ENCODE measurements at places on chromosomes 4 and X.

DNA sequence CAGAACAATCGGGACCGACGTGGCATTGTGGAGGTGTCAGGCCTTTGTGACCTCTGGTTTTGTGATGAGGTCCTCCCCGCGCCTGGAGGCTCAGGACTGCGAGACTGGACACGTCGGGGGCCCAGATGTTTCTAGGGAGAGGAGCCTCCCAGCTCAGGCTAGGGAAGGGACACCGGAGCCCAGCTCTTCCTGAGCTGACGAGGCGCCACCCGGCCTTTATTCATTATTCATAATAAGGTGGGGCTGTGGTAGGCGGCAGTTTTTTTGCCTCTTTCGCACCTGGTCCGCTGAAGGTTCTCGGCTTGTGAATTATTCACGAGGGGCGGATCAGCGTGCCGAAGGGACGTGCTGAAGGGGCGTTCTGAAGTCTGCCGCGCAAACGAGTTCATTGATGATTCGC lies 2.3 kb upstream of the UBA1 start:
- DNase-seq: peak; percentile 30

- no peak for DNase-seq
Measured at GRCh38 chr4:107645604-107646003, 74.4 kb downstream of the PAPSS1 start.

DNA sequence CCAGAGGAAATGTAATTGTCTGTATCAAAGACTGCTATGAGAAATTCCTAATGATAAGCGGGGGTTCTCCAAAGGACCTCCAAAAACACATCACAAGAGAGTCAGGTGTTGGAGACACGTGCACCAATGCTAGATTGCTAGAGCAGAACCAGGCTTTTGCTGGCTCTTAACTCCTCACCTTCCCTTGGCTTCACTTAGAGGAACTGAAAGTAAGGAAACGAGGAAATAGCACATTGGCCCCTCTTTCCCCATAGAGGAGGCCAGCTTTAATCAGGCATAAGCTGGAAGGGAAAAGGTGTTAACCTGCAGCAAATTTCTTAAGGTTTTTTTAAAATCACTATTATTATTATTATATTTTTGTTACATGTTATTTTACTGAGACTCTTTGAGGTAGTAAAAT lies 13.6 kb downstream of the OTC start:
- DNase-seq: no peak

DNA sequence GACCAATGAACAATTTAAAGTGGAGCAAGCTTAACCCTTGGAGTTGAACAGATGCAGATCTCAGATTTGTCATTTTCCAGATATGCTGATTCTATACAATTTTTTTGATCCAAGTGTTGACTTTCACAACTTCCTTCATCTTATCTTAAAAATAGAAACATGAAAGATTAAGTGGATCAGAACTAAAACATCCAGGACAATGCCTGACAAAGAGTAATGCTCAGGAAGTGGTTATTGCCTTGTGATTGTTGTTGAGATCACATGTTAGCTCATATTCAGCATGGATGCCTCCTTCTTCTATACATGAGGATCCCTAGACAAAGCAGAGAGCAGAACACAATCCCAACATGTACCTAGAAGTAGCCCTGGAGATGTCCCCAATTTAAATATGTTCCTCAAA lies 160.9 kb downstream of the PPARGC1A start:
- no peak for DNase-seq

GRCh38 chr4:89338206-89338605 lies 30.6 kb upstream of the GPRIN3 start:
- no peak for DNase-seq

DNA sequence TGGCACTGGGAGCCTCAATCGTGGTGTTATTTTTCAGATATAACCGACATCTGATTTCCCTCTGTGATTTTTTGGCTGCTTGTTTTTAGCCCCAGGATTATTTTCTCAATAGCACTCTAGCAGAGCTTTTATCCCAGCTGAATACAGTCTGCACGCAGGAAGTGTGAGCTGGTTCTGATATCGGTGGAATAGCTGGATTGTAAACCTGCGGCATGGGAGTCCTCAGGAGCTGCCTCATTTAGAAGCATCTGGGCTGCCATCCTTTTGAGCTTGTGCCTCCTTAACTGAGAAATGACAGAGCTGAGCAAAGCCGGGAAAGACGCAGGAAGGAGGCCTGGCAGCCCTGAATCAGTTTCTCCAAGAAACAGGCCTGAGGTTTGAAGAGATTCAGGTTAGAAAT lies 28.4 kb upstream of the GRPEL1 start:
- DNase-seq: no peak

DNA sequence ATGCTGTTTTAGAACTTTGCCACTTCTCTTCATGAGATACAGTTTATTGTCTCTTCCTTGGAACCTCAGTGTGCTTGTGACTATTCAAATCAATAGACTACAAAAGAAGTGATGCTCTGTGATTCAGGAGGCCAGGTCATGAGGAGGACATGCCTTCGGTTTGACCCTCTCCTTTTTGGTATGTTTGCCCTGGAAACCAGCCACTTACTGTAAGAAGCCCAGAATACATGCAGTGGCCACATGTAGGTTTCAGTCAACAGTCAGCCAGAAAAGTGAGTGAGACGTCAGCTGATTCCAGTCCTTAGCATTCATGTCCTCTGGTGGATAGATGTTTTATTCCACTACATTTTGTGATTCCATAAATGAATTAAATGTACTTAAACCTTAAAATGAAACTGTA lies 328.7 kb downstream of the PCDH18 start:
- no peak for DNase-seq

GRCh38 chr4:7066493-7066892 lies 1.4 kb downstream of the GRPEL1 start:
- DNase-seq: no peak

DNA sequence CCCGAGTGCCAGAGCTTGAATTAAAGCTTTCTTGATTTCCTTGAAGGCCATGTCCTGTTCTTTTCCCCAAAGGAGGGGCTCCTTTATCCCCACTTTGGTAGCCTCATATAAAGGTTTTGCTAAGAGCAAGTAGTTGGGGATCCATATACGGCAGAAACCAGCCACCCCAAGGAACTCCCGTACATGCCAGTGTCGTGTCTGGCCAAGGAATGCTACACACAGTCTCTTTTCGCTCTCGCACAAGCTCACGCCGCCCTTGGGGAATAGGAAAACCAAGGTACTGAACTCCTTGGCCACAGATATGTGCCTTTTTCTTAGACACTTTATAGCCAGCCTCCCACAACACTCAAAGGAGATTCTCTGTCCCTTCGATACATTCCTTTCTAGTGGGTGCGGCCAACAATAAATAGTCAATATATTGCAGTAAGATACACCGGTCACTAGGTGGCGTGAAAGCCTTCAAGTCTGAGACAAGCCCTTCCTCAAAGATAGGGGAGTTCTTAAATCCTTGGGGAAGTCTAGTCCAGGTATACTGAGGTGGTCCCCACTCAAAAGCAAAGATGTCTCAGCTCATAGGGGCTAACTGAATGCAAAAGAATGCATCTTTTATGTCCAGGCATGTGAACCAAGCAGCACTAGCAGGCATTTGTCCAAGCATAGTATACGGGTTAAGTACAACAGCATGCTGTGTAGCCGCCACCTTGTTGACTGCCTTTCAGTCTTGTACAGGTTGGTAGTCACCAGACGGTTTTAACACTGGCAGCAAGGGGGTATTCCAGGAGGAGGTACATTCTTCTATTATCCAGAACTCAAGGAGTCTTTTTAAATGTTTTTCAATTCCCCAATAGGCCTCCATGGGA lies 57.8 kb upstream of the XAGE1B start:
- DNase-seq: no peak

GRCh38 chr4:83107631-83108030 lies 6.9 kb downstream of the PLAC8 start:
- DNase-seq: peak; percentile 22

DNA sequence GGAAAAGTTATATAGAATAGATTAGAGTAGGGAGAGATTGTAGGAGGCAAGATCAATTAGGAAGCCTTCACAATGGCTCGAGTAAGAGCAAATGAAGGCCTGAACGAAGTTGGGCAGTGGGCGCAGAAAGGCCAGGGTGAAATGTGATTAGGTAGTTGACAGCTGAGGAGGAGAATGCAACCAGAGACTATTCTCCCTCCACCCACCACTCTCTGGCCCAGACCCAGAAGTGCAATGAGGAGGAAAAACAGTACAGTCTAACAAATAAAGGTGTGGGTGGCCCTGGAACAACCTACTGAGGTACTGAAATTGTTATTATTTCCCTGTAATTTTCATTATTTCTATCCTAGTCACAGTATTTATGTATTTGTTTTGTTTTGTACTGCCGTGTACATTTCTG lies 176.7 kb downstream of the SLC39A8 start:
- DNase-seq: no peak

GRCh38 chrX:6770936-6771335 lies 236.0 kb upstream of the VCX3A start:
- no peak for DNase-seq

DNA sequence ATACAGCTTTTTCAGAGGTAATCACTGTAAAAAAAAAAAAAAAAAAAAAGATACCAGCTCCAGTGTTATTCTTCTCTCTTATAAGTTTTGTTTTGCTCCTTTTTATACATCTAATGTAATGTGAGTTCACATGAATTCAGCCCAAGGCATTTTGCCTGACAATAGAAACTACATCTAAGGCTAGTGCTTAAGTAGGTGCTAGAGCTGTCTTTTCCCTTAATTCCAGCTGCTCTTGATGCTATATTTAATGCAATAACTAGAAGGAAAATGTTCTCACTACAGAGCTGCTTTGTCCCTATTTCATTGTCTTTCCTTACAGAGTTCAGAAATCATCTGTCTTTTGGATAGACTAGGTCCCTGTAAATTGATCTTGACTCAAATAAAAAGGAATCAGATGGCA lies 150.1 kb downstream of the NAA11 start:
- DNase-seq: no peak

GRCh38 chr4:10086506-10087120 lies 30.0 kb downstream of the WDR1 start:
- no peak for DNase-seq

GRCh38 chr4:154277172-154277571 lies 214.4 kb downstream of the DCHS2 start:
- DNase-seq: no peak

DNA sequence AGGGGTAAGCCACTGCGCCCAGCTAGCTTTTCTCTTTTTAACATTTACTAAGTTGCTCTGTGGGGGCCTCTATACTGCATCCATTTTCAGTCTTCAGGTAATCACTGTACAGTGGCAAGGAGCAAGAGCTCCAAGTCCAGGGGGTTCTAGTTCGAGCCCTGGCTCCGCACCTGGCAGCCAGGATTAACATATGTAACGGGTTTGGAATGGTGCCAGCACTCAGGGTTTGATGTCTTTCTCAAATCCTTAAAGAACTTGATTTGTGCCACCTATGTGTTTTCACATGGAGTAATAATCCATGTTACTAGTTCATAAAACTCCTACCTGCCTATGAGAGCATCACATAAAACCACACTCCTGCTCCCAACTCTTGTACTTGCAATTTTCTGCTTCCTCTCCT lies 4.5 kb downstream of the GRPEL1 start:
- no peak for DNase-seq

DNA sequence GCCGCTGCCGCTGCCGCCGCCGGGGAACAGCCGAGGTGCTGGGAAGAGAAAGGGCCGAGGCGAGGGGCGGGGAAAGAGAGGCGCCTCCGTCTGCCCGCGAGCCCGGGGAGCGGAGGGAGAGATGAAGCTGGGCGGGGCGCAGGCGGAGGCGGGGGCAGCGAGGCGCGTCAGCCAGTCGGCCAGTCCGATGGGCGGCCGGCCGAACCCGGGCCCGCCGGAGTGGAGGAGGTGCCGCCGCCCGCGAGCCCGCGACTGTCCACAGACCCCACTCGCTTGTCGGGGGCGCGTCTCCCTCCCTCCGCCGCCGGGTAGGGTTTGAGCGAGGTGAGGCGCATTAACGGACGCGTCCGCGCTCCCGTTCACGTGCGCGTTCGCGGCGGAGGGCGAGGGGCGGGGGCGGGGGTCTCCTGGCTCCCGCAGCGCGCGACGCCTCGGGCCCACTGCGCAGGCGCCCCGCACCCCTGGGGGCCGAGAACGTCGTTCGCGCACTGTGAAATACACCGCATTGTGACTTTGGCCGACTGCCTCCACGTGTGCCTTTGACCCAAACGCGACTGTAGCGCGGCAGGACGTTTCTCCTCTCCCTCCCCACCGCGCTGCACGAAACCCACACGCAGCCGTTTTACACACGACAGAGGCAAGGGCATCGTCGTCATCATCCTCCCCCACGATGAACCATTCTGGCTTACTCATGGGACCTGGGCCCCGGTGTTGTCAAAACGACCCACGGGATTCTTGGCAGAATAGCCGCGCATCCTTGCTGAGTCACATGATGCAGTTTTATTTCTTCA lies at the start of gene NUDT11:
Gene NUDT11 (minus strand): TSS at position 92 of the 791 bp plus-strand sequence. CDS start 148 bp downstream, outside the sequence.
- DNase-seq: peak; percentile 32

- peak; percentile 69 for DNase-seq
Measured at GRCh38 chr4:145609481-145610427, 9.4 kb upstream of the MMAA start.

DNA sequence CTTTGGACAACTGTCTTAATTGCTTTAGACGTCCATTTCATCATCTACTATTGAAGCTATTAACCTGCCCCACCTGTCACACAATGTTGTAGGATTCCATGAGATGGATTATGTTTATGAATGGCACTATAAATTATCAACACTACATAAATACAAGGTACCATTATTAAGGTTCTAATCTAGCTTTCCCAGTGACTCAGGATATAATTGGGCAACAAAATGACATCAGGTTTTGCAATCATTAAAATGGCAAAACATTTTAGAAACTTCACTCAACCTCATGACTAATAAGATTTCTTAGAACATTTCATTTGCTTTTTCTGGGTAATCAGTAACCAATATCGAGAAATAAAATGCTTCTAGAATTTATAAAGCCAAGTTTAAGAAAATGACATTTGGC lies 9.2 kb downstream of the HOPX start:
- DNase-seq: no peak

DNA sequence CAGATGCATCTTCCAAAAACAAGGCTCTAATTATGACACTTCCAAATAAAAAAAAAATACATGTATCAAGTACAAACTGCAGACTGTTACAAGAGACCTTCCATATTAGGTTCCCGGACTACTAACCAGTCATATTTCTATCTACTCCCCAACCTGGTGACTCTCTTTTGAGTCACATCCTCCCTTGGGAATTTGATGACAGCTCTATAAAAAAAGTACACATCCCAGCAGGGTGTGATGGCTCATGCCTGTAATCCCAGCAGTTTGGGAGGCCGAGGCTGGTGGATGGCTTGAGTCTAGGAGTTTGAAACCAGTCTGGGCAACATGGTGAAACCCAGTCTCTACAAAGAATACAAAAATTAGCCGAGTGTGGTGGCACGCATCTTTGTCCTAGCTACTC lies 14.9 kb downstream of the RPGR start:
- no peak for DNase-seq

GRCh38 chr4:169345316-169345721 lies 74.6 kb upstream of the SH3RF1 start:
- no peak for DNase-seq

GRCh38 chrX:153646620-153647373 lies at the start of gene DUSP9:
Gene DUSP9 (plus strand): TSS chrX:153647203. CDS start chrX:153647954, 751 bp downstream.
- no peak for DNase-seq

- no peak for DNase-seq
Measured at GRCh38 chr4:73731968-73732610, 8.3 kb upstream of the CXCL8 start.

All from activated T-cell treated with anti-CD3 and anti-CD28 coated beads for 4 hours (primary cell).